ENCODE measurements at places on chromosomes 2 and 18.

DNA sequence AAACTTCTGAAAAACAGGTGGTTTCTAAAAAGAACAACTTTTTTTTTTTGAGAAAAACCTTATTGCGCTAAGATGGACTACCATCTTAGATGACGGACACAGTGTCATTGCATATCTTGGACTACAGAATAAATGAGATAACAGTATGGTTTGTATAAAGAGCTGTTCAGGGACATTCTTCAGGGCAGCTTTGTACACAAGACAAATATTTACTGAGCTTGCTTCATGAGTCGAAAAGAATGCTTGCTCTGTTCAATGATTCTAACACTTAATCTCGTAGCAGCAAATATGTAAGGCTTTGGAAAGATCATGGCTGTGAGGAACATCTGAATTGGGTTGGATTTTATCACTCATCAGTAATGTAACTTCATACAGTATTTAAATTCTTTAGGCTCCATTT lies 282.5 kb upstream of the CWC22 start:
- DNase-seq = no peak

DNA sequence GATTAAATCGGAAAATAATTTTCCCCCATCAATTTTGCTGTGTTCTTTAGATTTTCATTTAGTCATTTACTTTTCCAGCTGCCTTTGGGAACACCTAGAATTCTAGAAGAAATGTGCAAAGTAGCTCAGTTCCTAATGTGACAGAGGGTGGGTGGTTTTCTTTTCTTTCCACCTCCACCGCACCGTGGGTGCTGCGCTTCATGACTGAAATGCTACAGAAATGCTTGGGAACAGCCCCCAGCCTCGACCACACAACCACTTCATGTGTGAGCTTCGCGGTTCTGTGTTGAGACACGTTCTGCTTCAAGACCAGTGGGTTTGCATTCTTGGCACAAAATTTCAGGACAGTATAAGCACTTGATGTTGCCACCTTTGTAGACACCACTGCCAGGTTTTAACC lies 30.9 kb downstream of the E2F6 start:
- DNase-seq = no peak

- no peak for DNase-seq
Measured at GRCh38 chr2:20474757-20475566, 28.1 kb downstream of the RHOB start.

- DNase-seq = no peak
Measured at GRCh38 chr2:71829008-71829407, 318.7 kb downstream of the CYP26B1 start.

GRCh38 chr2:224025874-224026273 lies 13.2 kb downstream of the SERPINE2 start:
- DNase-seq = no peak

GRCh38 chr2:112480530-112481049 lies 1.4 kb upstream of the TTL start:
- peak; percentile 9 for DNase-seq

DNA sequence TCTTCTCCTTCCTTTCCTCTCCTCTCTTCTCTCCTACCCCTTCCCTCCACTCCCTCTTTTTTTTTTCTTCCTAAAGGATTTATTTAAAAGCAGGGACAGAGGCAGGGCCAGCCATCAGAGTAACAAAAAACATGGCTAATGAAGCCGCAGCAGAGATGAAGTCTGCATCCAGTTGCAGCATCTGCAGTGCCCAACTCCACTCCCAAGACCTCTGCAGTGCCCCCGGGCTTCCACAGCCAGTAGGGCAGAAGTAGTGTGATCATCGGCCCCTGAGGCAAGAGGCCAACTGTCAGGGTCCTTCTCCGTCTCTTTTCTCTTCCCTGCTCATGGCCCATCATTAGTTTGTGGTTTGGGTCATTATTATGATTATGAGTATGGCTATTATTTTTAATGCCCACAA lies 4.2 kb upstream of the EGR4 start:
- DNase-seq = no peak

DNA sequence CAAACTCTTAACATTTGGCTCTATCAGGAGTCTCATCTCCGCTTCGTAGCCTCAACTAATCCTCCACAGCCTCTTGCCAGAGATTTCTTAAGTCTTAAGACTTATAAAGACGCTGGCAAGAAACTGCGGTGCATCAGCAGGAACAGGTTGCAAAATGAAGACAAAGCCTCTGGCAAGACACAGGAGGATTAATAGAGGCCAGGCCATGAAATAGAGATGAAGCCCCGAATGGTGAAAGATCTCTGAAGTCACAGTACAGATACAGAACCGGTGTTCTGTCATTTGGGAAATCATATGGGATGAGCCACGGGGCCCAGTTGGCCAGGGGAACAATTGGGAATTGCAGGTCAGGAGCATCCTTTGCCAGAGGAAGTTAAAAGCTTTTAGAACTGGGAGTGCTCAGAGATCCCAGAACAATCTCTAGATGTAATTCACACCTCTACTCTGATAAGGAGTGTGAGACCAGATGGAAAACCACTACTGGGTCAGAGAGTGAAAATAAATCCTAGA lies 190.9 kb upstream of the FOSL2 start:
- DNase-seq = no peak

DNA sequence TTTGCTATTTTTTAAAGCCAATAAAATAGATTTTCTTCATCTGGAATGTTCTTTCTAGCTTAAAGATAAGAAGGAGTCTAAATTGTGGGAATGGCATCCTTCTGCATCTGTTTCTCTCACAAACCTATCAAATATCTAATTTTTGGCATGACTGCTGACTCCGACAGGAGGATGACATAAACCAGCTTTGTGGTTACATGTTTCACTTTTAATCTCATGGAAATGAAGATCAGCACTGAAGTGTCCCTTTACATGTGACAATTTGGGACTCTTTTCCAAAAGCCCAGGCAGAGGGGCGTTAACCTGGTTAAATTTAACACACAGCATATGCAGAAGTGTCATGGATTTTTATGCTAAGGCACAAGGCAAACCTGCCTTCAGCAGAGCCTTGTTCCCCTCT lies 694.7 kb downstream of the ARHGAP15 start:
- no peak for DNase-seq

- no peak for DNase-seq
Measured at GRCh38 chr2:128589681-128590080, 271.0 kb upstream of the HS6ST1 start.

Measured in NCI-H526 treated with DMSO at 0.1 percent for 48 hours (cell line).